Fibroblast of mammary gland (primary cell): ENCODE measurements at places on chromosomes 13 and 19.

- no peak for DNase-seq
These were observed 22.7 kb downstream of the TFDP1 start for GRCh38 chr13:113607056-113607888.

DNA sequence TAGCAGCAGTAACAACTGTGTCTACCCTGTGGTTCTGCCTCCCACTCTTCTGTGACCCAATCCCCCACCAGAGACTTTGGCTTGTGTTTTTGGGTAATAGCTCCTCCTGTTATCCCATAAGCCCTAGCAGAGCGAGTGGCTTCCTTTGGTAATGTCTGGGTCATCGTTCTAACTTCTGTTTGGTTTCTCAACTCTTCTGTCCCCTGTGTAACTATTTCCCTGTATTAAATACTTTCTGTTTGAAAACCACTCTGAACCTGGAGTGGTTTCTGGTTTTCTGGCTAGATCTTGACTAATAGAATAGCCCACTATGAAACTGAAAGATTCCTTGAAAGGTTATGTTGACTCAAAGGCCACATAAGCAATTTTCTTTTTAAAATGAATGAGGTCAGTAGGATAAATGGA lies 350.0 kb downstream of the DCT start:
- DNase-seq, result no peak

DNA sequence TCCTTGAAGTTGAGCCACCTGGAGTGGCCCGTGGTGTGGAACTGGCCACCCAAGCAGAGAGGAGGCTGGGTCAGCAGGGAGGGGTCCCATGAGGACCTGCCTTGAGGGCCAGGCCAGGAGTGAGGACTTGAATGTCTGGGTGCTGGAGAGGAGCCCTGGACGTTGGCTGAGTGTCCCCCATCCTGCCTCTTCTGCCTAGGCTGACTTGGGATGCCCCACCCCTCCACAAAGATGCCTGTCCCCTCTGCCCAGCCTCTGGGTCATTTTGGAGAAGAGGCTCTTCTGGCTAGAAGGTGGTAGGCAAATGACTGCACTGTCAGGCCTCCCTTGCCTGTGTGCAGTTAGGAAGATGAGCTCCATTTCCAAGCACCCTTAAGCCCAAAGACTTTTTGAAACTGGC lies 1.7 kb downstream of the SSBP4 start:
- DNase-seq, result no peak

GRCh38 chr19:18606281-18607225 lies at the start of gene CRLF1:
CRLF1 (minus strand) TSS chr19:18606799; CDS start chr19:18606656, 143 bp downstream.
- no peak for DNase-seq

GRCh38 chr13:107642831-107643230 lies 572.5 kb downstream of the LIG4 start:
- no peak for DNase-seq

DNA sequence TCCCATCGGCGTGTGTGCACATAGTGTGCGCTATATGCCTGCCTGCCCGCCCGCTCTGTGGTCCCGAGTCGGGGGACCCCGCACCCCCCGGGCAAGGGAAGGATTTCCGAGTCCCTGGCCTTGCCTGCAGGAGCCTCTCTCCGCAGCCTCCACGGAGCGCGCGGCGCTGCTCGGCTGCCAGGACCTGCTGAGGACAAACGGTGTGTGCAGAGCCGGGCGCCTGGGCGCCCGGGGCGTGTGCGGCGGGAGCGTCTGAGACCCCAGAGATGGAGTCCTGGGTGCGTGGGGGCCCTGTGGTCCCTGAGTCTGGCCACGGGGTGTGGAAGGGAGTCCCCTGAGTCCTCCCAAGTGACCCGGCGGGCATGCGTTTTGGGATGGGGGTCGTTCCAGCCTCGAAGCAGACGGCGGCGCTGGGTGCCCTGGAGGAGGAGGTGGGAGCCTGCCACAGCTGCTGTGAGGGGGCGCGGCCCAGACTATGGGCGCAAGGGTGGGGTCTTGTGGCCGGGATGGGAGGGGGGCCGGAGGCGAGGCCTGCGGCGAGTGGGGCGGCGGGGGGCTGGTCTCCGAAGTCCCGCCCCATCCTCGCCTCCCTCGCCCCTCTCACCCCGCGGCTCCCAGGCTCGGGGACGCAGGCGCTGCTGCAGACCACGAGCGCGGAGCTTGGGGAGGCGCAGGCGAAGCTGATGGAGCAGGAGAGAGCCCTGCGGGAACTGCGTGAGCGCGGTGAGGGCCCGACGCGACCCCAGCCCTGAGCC lies 25.3 kb downstream of the CLEC4M start:
- DNase-seq, result no peak

DNA sequence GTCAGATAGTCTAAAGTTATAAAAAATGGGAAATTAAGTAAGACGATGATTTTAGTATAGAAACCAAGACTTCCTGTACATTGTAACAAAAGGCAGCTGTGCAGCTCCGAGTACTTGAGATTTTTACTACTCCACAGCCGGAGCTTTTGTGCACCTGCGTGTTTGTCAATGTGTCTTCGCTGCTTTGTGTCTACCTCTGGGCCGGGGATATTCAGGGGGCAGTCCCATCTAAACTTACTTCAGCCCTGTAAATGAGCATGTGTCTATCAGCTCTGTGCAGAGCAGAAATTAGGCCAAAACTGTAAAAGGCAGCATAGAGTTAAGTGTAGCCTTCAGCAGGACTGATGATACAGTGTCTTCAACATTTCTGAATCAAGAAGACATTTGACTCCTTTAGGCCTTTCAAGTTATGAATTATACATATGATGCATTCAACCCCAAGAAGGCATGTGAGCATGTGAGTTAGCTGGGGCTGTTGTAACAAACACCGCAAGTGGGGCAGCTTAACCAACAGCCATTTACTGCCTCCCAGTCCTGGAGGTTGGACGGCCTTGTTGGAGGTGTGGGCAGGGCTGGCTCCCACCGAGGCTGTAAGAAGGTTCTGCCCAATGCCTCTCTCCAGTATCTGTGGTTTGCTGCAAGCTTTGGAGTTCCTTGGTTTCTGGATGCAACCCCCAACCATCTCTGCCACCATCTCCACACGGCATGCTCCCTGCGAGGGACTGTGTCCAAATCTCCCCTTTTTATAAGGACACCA lies 191.0 kb upstream of the IRS2 start:
- no peak for DNase-seq

DNA sequence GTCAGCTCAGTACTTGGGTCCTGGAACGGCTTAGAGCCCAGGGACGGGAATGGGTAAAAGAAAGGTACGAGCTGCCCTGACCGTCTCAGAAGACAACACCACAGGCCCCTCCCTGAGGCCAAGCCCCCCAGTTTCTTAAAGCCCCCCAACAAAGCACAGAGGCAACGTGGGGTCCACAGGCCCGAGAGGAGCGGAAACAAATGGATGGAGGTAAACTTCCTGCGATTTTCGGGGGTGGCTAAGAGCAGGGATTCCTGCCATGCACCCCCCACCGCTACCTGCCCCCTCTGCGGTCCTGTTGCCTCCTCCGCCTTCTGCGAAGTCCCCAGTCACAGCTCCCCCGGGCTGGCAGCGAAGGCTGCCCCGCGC lies 48.2 kb downstream of the PTPRS start:
- DNase-seq, result no peak

GRCh38 chr19:11418094-11418548 lies 993 bp downstream of the RGL3 start:
- no peak for DNase-seq

- no peak for DNase-seq
These were observed 1.2 kb upstream of the GRIK5 start for GRCh38 chr19:42071247-42071646.

DNA sequence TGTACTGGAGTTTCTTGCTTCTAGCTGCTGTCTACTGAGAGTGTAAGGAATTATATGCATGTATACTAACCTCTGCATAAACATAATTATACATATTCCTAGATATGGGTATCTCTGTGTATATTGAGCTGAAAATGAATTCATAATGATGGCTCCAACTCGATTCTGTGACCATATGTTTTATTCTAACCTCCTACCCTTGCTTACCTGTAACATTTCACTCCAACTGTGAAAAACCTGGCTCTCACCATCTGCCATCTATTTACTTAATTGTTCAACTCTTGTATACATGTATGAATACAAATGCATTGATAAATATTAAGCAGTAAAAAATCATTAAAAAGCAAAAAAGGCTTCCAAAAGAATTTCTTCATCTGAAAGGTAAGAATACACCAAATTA lies 1729.5 kb upstream of the SPRY2 start:
- no peak for DNase-seq

- no peak for DNase-seq
These were observed 13.1 kb upstream of the GGACT start for GRCh38 chr13:100601716-100602115.

DNA sequence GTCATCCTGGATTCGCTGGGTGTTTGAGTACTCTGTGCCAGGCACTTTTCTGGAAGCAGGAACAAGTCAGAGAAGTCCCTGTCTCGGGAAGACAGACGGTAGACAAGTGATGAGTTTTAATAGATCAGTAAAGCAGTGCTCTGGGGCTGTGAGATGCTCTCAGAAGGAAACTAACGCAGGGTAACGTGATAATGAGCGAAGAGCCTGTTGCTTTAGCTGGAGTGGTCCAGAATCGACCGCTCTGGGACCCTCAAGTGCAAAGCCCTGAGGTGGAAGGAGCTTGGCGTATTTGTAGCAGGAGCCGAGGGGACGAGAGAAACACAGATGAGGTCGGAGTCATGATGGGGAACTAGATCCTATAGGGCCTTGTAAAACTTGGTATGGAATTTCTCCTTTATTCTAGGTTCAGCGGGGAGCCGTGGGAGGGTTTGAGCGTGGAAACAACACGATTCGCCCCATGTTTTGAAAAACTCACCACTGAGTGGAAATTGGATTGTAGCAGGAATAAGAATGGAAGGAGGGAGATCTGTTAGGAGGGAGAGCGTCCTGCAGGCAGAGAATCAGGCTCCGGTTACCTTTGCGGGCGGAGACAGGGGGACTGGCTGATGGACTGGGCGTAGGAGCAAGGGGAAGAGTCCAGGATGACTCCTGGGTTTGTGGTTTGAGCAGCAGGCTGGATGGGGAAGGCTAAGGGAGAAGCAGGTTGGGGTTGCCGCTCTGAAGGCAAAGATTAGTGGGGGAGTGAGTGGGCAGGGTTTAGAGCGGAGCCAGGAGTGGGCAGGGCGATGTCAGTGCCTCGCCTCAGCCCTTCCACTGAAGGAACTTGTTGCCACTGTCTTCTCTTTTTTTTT lies 763 bp downstream of the POLD1 start:
- peak; percentile 56 for DNase-seq

GRCh38 chr19:23093832-23094231 lies 23.0 kb upstream of the ZNF730 start:
- DNase-seq, result no peak

GRCh38 chr13:112952759-112953551 lies 16.1 kb upstream of the MCF2L start:
- no peak for DNase-seq

DNA sequence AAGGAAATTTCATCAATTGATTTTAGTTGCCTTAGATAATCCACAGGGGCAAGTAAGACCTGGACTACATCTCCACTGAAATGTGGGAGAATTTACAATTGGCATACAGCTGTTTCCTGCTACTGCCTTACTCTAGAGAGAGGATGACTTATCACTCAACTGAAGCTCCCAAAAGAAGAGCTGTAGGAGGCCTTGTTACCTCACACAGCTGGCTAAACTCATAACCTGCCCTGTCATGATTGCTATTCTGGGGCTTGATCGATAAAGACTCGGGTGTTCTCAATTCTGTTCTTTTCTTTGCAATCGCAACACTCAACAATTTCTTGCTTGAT lies 1396.4 kb downstream of the EFNB2 start:
- DNase-seq, result no peak

DNA sequence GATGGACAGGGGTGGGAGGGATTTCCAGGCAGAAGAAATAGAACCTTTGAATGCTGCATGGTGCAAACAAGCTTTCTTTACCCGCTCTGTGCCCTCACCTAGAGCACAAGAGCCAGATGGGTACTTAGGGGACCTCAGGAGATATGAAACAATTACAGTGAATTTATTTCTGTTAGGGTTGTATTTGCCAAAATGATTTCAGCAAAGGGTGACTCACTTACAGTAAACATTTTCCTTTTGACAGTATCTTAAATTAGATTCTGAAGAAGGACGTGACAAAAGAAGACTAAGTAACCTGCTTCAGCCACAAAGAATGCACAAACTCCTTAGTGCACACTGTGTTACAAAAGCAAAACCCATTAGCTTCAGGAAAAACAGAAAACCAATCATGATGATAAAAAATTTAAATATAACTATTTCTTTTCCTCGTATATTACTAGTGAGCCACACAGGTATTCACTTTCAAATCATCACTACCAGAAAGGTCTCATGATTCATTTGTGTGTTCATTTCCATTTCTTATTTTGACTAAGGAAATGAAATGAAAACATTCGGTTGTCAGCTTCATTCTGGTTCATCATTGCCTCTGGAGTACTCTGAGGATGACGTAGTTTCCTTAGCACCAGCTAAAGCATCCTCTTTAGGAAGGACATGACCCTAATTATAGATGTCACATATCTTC lies 158.8 kb downstream of the NHLRC3 start:
- DNase-seq, result no peak

- DNase-seq, result no peak
These were observed 7.6 kb downstream of the PRR36 start for GRCh38 chr19:7866399-7867091.

DNA sequence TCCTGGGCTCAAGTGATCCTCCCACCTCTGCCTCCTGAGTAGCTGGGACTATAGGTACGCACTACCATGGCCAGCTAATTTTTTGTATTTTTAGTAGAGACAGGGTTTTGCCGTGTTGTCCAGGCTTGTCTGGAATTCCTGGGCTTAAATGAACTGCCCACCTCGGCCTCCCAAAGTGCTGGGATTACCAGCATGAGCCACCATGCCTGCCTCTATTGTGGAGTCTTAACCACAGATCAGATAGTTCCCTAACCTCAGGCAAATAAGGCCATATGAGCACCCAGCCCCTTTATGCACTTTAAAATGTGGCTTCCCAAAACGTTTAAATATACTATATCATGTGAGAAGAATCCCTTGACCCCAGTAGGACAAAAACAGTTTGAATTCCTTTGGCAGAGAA lies 16.4 kb downstream of the CNMD start:
- no peak for DNase-seq

DNA sequence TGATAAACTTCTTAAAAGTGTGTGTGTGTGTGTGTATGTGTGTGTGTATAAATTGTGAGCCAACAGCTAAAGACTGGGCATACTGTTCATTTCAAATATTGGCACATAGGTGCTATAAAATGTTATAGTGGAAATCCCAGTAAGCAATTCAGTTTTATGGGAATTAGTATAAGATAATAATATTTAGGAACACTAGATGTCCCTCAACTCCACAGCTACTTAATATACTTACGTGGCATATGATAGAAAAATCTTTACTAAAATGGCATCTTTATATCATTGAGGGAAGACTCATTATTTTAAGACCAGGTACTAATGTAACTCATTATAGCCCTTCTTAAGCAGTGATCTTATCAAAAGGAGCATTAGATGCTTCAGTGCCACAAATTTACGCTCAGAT lies 266.2 kb downstream of the MAB21L1 start:
- peak; percentile 37 for DNase-seq

- DNase-seq, result no peak
These were observed at the start of gene VAV1 for GRCh38 chr19:6772028-6772865. VAV1 (plus strand) TSS chr19:6772708; CDS start chr19:6772808, 100 bp downstream.

GRCh38 chr13:76745261-76746200 lies 140.7 kb downstream of the KCTD12 start:
- DNase-seq, result no peak
